ENCODE measurements at places on chromosomes 16 and 17.

- DNase-seq, result no peak
These were observed 5.4 kb downstream of the ZCCHC14 start for GRCh38 chr16:87487361-87487924.

GRCh38 chr17:79633993-79634813 lies 23.4 kb upstream of the RBFOX3 start:
- no peak for DNase-seq

- peak; percentile 62 for DNase-seq
These were observed 652 bp upstream of the SLC25A19 start for GRCh38 chr17:75289832-75290337.

- no peak for DNase-seq
These were observed 15.4 kb upstream of the NUBP1 start for GRCh38 chr16:10728003-10728887.

DNA sequence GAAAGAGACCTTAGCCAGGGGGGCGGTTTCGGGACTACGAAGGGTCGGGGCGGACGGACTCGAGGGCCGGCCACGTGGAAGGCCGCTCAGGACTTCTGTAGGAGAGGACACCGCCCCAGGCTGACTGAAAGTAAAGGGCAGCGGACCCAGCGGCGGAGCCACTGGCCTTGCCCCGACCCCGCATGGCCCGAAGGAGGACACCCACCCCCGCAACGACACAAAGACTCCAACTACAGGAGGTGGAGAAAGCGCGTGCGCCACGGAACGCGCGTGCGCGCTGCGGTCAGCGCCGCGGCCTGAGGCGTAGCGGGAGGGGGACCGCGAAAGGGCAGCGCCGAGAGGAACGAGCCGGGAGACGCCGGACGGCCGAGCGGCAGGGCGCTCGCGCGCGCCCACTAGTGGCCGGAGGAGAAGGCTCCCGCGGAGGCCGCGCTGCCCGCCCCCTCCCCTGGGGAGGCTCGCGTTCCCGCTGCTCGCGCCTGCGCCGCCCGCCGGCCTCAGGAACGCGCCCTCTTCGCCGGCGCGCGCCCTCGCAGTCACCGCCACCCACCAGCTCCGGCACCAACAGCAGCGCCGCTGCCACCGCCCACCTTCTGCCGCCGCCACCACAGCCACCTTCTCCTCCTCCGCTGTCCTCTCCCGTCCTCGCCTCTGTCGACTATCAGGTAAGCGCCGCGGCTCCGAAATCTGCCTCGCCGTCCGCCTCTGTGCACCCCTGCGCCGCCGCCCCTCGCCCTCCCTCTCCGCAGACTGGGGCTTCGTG lies at the start of gene MAPT:
Gene MAPT, plus strand, starts transcription at position 533 of the 763 bp plus-strand sequence. CDS start 67,784 bp downstream, outside the sequence.
- DNase-seq, result peak; percentile 79

DNA sequence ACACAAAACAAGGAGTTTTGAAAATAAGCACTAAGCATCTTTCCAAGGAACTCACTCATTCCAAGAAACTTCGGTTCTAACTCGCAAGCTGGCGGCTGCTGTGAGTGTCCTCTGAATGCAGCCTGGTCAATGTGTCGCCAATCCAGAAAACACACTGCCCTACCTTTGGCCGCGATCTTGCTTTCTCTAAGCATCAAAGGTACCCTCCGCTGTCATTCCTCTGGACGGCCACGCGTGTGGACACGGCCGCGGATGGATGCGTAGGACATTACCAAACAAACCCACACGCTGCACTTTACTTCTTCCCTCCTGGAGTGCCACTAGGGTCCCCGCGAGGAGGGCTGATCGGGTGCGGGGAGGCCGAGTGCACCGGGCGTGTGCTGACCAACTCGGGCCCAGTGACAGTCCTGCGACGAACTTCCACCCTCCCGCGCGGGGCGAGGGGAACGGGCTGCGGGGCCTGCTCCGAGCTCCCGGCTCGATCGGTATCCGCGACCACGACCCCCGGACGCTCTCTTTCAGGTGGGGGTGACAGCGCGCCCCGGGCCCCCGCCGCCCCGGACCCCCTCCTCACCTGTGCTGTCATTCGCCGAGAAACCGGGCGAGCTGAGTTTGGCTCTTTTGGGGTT lies 1.1 kb downstream of the CREBBP start:
- DNase-seq, result no peak

- DNase-seq, result no peak
These were observed 17.3 kb downstream of the COTL1 start for GRCh38 chr16:84600343-84601229.

DNA sequence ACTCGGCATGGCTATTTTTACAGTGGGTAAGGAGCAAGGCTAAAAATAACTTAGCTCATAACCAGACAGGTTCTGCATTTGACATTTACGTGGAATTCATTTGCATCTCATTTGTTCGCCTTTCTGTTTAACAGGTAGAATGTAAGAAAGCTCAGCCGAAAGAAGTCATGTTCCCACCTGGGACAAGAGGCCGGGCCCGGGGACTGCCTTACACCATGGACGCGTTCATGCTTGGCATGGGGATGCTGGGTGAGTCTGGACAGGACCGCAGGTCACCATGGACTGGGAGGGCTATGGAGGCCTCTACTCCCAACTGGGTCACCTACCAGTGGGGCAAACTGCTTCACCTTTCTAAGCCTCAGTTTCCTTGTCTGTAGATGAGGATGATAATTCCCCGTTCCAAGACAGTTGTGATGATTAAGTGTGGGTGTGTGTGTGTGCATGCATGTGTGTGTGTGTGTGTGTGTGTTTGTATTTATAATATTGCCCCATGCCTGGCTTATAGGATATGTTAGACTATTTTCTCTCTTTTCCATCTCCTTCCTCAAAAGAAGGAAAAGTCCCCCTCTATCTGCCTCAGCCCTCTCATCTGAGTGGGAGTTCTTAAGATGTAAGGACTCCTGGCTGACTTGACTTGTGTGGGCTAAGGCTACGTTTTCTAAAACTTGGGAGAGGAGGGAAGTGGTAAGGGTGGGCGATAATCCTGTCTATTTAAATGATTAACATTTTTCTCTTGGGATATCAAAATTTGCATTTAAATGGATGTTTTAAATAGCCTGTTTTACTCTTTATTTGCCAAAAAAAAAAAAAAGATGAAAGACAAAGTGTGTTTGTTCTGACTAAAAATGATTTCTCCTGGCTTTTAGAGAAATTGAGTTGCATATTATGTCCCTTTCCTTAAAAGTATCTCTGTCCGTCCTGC lies 129.0 kb downstream of the CCDC182 start:
- DNase-seq, result no peak

- DNase-seq, result peak; percentile 81
These were observed 1.5 kb upstream of the FBXL19 start for GRCh38 chr16:30921748-30922419.

DNA sequence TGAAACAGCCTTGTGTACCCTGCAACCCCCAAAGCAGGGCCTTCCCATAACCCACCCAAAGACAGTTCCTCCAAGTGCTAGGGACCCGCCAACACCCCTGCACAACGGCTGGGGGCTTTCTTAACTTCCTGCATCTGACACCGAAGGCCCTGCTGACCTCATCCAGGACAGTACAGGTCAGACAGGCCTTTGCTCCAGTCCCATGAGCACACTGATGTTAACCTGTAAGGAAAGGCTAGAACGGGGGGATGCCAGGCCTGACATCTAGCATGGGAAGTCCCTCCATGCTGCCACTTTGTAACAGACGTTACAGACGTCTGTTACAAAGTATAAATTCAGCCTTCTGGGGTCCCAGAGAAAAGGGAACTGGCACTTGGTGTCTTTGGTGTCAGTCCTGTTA lies 369.1 kb downstream of the CPPED1 start:
- no peak for DNase-seq

DNA sequence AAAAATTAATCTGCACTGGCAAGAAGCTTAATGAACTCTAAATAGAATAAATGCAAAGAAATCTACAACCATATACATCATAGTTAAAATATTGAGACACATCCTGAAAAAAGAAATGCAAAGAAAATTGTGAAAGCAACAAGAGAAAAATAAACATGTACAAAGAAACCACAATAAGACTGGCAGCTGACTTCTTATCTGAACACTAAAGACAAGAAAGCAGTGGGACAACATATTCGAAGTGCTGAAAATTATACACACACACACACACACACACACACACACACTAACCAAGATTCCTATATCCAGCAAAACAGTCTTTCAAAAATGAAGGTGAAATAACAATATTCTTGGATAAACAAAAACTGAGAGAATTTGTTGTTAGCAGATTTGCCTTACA lies 366.5 kb upstream of the C16orf82 start:
- no peak for DNase-seq

DNA sequence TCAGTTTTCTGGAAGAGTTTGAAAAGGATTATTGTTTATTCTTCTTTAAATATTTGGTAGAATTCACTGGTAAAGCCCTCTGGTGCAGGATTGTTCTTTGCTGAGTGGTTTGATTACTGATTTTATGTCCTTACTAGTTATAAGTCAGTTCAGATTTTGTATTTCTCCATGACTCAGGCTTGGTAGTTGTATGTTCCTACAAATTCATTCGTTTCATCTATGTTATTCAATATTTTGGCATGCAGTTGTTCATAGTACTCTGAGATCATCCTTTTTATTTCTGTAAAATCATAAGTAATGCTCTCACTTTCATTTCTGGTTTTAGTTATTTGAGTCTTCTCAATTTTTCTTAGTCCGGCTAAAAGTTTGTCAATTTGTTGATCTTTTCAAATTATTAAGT lies 58.1 kb upstream of the CRYM start:
- DNase-seq, result no peak

DNA sequence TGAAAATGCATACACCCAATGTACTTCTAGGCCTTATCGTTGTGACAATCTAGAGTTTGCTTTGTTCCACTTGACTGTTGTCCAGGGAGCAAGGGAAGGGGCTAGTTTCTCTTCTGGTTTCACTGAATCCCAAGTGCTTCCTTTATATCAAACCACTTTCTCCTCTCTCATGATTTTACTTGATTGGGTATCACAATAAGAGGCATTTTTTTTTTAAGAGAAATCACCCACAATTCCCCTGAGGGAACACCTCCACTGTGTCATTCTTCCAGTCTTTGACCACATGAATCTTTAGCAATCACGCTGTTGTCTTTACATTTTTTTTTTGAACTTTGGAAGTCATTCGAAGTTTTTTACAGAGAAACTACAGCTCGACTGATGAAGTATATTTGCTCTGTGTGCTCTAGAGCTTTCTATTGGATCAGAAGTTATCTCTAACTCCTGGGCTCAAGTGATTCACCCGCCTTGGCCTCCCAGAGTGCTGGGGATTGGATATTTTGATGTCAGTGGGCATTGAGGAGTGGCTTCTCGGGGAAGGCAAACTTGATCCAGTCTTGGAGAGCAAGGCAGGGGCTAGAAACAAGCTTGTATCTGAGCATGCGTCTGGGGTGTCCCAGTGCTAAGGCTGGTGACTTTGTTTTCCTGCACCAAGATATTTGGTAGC lies 3.0 kb downstream of the CDH1 start:
- no peak for DNase-seq

DNA sequence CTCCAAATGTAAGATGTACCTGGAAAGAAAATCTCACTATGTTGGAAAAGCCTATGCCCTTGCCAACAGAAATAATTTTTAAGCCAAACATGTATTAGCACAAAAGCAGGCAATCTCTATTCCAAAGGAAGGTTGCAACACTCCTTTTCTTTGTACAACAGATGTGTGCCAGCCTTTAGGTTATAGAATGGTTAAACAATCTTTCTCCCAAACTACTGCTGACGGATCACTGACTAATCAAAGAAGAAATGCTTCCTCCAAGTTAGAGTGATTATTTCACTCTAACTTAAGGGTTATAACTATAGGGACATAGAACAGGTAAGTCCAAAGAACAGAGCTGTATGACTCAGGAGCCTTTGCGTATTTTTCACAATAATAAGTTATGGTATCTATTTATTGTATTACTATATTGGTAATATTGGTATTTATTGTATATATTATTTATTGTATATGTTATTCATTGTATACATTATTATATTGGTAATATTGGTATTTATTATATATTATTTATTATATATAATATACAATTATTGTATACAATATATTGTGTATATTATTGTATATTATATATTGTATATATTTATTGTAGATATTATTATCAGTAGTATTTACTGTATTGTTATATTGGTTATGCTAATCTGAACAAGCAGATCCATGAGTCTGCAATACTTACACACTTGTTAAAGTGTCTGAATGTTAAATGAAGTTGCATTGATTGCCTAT lies 36.7 kb upstream of the ABCA5 start:
- DNase-seq, result no peak

DNA sequence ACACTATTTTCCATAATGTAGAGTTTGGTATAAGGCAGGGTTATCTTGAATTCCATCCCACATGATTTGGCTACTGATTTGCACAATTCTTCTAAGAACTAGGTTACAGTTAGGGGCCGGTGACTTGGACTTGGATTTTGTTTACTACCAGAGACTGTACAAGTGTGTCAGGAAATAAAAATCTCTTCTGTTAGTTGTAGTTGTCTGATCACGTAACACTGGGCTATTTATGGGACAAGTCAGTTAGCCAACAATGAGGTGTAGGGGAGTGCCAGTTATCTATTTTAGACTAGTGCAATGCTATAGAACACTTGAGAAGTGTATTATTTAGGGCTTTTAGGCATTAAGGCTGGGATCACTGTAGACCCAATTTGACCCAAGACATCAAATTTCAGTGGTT lies 39.7 kb upstream of the GHDC start:
- no peak for DNase-seq

- no peak for DNase-seq
These were observed 17.4 kb downstream of the MAP2K3 start for GRCh38 chr17:21301593-21302550.

GRCh38 chr17:61149862-61150362 lies 249.7 kb upstream of the TBX2 start:
- no peak for DNase-seq

- no peak for DNase-seq
These were observed 79.9 kb downstream of the TMEM100 start for GRCh38 chr17:55642741-55643140.

All from stimulated activated CD4-positive, alpha-beta T cell treated with anti-CD3 and anti-CD28 coated beads, Interleukin-2, amount 100 ng/mL, for 4 hours (primary cell).